Chondrocyte (in vitro differentiated cells): ENCODE measurements at places on chromosomes 2 and 18. TPM values are rescaled to one million over a fixed set of nuclear protein-coding genes. Genes with fewer than 3 reads are reported as not detected.

GRCh38 chr2:241788572-241788971 is 11.9 kb downstream of the GAL3ST2 start:
- no peak for DNase-seq

- DNase-seq = no peak
These were observed 31.8 kb downstream of the NYAP2 start for GRCh38 chr2:225431105-225431863.

DNA sequence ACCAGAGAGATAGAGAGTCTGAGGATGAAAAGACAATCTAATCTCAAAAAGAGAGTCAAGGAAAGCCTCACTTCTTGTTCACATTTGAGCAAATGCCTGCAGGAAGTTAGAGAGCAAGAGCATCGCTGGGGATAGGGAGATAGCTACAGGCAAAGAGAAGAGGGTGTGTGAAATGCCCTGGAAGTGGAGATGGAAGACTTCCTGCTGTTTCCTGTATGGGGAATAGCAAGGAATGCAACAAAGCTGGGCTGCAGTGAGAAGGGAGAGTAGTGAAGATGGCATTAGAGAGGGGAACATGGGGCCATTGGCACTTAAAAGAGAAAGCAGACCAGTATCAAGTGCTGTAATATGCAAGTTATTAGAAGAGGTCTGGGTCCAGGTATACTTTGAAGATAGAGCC is 488.6 kb downstream of the METTL4 start:
- no peak for DNase-seq

GRCh38 chr18:77201506-77201905 is 48.1 kb upstream of the GALR1 start:
- DNase-seq = no peak

DNA sequence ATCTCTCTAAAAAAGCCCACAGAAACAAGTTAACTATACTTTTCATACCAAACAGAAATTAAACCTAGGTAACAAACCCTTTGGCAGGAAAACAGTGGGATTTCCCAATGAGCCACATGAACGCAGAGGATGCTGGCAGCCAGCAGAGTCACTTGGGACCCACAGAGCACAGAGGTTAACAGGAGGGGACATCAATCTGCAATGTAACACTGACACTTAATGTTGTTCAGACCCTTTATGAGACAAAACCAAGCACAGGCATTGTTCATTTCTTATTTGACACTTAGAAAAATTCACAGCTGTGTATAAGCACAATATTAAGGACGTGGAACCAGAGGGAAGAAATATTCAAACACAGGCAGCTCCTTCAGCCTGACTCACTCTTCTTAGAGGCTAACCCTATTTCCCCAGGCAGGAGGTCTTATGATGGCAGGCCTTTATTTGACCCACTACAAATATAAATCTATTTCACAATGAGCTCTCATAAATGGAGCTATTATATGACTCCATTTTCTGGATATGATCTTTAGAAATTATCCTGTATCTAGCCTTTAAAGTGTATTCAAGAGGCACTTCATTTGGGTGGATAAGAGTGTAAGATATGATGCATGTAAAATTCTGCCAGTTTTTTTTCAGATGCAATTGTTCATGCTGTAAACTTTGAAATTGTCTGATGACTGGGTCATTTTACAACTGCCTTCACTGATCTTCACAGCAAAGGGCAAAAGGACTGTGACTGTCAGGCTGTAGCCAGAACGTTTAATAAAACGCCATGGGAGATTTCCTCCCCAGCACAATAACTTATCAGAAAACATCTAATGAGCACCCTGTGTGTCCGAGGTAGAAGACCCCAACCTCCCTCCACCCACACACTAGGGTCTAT is 132.8 kb upstream of the SATB2 start:
- DNase-seq = no peak

GRCh38 chr2:119697290-119698020 is 18.5 kb downstream of the TMEM177 start:
- no peak for DNase-seq

DNA sequence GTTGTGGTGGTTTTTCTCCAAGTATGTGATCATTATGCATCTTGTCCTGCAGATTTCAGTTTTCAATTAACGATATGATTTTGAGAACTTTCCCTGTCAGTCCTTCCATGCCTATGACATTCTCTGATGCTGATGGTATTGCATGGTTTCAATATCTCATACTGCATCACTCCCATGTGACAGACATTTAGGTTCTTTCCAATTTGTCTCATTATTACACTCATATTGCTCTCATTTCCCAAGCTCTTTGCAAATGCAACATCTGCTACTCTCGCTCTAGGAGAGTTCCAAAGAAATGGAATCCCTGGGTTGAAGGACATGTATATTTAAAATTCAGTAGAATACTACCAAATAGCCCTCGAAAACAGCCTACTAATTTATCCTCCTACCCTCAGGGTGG is 125.5 kb downstream of the MARCHF4 start:
- DNase-seq = no peak

GRCh38 chr18:45715212-45715780 is 8.7 kb upstream of the SLC14A1 start:
- no peak for DNase-seq

DNA sequence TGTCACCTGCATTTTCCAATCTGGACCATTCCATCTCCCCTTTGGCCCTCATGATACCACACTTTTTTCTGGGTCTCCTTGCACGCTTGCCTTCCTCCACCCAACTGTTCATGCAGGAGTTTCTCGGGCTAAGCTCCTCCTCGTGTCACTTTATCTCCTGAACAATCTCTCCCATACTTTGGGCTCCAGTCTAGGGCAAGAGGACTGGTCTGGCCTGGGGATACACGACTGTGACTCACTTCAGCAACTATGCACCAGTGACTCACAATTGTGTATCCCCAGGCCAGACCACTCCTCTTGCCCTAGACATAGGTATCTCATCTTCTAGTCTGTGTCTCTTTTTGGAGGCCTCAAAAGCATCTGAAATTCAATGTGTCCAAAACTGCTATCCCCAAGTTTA is 149.4 kb upstream of the PTPRM start:
- DNase-seq = no peak

FMNL2 gene
- 31.5 to 42.3 TPM (median 33.9 TPM) in 3 replicates for total RNA-seq

SNED1 gene
- 1.6 to 2.9 TPM (median 1.9 TPM) in 3 replicates for total RNA-seq

HOXD10 gene
- total RNA-seq = not detected in 3 replicates
